ENCODE measurements at places on chromosomes 16 and 17. TPM values are rescaled to one million over a fixed set of nuclear protein-coding genes. Genes with fewer than 3 reads are reported as not detected.
A peak's percentile ranks its signal among the peaks of the same experiment; 100 is the strongest.

BIRC5 gene
- total RNA-seq = 42.4 TPM

AATK gene
- total RNA-seq = 7.6 TPM

AIPL1 gene
- total RNA-seq = not detected

KRT16 gene
- total RNA-seq = not detected

SEPTIN12 gene
- total RNA-seq = not detected

CLEC18A gene
- 5.1 TPM for total RNA-seq

DNA sequence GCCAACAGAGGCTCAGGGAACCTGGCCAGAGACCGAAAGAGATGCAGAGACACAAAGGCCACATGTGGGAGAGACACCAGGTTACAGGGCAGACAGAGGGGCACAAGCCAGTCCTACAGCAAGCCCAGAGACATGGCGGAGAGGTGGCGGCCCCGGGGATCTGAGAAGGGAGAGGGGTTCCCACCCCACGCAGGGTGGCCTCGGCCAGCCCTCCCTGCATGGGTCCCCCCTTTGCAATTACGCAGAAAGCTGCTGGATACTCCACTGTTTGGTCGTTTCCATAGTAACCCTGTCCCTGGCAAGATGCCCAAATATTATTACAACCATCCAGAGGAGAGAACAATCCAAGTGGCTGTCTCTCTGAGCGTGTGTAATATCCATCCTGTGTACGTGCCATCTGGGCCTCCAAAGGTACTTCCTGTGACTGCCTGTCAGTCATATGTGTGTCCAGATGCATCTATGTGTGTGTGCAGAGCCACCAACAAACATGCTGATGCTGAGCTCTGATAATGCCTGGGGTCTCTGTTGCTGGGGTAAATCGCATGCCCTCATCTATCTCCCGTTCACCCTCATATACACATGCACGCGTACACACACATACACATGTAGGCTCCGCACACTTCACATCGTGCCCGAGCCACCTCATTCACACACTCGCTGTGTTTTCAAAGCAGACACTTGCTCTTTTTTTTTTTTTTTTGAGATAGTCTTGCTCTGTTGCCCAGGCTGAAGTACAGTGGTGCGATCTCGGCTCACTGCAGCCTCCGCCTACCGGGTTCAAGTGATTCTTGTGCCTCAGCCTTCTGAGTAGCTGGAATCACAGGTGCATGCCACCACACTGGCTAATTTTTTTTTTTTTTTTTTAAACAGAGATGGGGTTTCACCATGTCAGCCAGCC lies 5.5 kb downstream of the PCGF2 start:
- DNase-seq = no peak

DNA sequence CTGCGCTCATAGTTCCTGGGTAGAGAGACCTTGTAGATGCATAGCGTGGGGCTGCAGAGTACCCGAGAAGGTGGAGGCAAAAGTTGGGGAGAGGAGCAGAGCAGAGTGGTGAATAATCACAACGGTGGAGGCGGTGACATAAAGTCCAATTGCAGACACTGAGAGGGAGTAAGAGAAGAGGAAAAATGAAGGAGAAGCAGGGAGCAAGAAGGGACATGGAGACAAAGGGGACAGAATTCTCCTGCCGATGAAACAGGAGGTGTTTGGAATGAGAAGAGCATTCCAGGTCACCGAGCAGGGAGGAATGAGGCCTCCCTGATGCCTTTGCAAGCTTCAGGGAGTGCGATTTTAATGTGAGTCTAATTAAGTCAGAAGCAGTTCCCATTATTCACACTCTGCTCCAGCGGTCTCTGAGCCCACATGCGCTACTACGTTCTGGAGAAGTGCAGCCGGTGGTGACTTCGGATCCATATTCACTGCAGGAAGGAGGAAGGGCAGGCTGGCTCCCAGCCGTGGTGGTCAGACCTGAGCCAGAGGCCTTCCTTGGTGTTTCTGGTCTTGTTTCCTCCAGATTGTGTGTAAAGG lies 108.0 kb upstream of the DNAH9 start:
- DNase-seq = no peak

DNA sequence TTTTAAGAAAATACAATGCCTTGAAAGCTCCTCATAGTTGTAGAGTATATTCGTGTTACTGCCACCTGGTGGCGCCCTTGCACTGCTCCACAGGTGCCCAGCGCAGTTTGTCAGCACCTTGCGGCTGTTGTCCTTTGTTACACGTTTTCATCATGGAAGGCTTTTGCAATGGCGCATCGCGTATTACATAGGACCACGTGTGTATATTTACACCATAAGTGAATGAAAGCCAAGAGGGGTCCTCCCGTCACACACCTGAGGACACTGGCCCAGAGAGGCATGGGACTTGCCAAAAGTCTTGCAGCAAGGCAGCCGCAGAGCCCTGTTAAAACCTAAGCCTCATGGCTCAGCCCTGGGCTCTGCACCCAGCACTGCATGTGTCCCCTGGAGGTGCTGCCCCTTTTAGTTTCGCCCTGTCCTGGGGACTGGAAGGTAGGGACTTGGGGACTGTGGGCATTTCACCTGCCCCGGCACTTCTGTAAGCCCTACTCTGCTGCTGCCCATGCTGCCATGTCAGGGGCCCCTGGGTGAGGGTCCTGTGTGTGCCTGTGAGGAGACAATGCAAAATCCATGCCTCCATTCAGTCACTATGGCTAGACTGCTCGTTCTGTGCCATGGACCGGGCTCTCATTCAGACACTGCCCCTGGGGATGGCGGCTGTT lies 24.3 kb downstream of the POLR3E start:
- no peak for DNase-seq

DNA sequence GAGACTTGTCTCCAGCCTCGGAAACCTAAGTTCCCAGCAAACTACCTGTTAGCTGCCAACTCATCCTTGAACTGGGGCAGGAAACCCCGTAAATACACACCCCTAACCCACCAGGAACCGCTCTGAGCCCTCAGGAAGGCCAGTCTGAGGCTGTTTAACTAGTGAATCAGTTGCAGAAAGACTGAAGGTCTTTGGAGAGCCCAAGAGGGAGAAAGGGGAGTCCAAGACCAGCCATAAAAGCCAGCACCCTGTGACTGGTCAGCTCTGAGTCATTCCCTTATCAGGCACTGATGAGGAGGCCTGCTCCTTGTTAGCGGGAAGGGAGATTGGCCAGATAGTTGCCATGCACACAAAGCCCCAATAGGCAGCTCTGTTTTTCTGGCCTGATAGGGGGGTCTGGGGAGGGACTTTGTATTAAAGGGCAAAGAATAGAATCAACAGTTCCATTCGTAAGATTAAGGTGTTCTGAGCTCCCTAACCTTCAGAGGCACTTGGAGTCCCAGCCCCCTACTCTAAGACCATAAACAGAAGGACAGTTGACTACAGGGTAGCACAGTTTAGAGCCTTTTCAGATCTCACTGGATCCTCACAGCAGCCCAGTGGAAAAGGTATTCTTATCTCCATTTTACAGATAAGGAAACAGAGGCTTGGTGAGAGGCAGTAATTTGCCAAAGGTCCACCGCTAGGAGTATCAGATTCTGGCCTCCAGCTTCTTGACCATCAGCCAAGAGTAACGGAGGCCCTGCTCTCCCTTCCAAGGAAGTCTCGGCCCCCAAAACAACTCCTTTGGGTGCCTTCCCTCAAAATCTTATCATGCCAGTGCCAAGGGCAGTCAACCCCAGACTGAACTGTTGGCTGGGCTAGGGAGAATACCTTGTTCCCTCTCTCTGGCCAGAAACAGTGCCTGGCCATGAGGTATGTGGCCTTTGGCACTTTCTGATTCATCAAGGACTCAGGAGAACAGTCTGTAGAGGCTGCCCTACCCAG lies 2.2 kb upstream of the KRT19 start:
- DNase-seq = no peak

GRCh38 chr16:5615868-5616642 lies 518.5 kb upstream of the EEF2KMT start:
- DNase-seq = peak; percentile 62

DNA sequence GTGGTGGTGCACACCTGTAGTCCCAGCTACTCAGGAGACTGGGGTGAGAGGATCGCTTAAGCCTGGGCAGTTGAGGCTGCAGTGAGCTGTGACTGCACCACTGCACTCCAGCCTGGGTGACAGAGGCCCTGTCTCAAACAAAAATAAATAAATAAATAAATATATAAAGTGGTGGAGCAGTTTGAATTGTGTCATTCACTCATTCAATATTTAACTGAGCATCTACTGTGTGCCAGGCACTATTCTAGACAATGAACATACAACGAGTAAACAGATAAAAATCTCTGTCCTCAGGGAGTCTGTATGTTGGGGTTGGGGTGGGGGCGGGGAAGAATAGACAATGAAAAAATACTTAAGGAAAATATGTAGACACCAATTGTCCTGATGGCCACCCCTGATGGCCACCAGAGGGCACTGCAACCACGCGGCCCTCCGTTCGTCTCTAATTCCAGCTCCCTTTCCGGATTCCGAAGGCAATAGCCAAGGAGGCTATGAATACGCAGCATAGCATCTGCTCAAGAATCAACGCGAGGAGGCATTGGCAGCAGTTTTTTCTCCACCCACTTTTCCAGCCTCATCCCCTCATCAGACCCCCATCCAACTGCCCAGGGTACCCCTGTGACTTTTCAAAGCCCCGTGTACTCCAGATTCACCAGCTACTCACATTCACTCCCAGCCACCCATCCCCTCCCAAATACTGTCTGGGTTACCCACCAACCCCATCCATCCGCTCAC lies 21.4 kb downstream of the QPRT start:
- DNase-seq = peak; percentile 76

- DNase-seq = no peak
Observed at GRCh38 chr16:50192386-50193050, 39.4 kb downstream of the TENT4B start.

DNA sequence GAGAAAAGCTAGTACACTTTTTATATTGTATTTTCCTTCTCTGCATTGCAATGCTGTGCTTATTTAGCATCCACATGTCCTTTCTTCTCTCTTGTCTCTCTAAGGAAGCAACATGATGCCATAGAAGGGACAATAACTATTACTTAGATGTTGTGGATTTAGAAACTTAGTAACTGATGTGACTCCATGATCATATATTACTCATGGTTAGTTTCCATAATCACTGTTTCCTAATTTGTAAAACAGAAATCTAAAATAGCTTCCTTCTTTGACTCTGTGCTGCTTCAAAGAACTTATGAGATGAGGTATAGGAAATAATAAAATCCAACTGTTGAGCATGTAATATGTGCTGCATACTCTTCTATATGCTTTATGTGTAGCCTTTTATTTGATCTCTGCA lies 6.6 kb upstream of the ABCA5 start:
- no peak for DNase-seq

GRCh38 chr16:86381491-86381890 lies 128.8 kb upstream of the FOXF1 start:
- no peak for DNase-seq

GRCh38 chr17:7557775-7558543 lies 591 bp upstream of the TNFSF13 start:
- DNase-seq = no peak

GRCh38 chr16:29784901-29785500 lies 5.5 kb upstream of the KIF22 start:
- DNase-seq = peak; percentile 82

DNA sequence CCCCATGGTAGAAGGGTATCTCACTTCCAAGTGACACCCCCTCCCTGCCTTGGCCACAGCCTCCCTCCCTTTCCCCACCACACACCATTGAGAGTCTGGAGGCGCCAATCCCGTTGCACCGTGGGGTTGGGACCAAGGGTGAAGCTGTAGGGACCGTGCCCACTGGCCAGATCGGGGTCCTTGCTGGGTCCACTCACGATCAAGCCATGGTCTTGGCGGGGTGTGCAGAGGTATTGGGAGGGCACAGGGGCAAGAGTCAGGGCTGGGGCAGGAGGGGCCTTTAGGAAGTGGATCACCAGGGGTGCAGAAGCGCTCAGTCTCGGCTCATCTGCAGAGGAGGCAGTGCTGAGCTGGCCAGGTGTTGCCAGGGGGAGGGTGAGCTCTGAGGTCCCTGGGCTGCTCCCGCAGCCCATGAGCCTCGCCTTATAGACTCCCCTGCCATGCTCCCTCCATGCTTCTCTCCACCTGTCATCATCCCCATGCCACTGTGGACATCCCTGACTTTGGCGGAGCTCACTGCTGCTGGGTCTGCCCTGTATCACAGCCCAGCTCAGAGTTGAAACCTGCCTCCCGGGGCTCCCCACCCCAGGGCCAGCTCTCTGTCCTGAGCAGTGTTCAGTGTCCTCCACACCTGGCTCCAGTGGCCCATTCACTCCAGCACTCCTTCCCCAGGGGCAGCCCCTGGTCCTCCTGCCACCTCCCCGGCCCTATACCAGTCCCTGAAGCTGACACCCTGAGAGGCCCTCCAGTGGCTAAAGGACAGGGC lies 8.3 kb downstream of the CDH16 start:
- DNase-seq = no peak

DNA sequence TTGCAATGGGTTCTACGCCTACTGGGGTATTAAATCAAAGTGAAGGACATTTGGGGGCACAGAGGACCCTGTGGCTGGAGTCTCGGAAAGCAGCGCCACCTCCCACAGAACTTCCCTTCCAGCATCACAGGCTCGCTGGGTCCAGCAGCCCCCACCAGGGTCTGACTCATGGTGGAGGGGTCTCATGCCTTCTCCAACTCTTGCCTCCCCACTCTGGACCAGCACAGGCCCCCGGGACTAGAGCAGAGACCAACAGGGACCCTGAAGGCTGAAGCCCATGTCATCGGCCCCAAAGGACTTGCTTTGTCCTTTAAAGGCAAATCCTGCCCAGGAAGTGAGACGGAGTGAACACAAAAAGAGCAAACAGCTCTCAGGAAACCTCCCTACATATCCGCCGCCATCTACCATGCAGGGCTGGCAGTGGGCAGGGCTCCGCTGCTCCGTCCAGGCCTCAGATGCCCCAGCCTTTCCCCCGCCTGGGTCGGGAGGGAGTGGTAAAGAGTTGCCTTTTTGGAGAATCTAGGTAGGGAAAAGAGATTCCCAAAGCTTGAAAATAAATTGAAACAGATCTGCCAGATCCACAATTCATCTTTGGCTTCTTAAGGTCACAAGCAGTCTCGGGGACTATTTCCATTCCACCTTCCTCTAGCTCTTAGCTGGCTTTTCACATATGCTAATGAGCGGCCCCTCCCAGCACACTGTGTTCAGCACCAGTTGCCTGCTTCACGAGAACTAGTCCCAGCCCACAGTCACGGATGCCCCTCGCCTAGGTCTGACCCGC lies 2.1 kb upstream of the GPRC5C start:
- DNase-seq = no peak

GRCh38 chr16:700684-701584 lies 4.7 kb downstream of the FBXL16 start:
- DNase-seq = no peak

- DNase-seq = no peak
Observed at GRCh38 chr17:42283241-42284023, 4.9 kb upstream of the STAT5A start.

Data from natural killer cell treated with Interleukin-12 subunit alpha and Interleukin-12 subunit beta and Interleukin-15 and Interleukin-18, amount 100 ng/mL, for 72 hours (primary cell).